SIG-M5 (cell line): ENCODE measurements at places on chromosomes 1 and 21.

- no peak for DNase-seq
Measured at GRCh38 chr1:89069951-89070350, 4.9 kb upstream of the GBP1 start.

- DNase-seq, result no peak
Measured at GRCh38 chr21:37364722-37365121, 1.9 kb upstream of the DYRK1A start.

- no peak for DNase-seq
Measured at GRCh38 chr1:3107201-3107600, 38.2 kb downstream of the PRDM16 start.

DNA sequence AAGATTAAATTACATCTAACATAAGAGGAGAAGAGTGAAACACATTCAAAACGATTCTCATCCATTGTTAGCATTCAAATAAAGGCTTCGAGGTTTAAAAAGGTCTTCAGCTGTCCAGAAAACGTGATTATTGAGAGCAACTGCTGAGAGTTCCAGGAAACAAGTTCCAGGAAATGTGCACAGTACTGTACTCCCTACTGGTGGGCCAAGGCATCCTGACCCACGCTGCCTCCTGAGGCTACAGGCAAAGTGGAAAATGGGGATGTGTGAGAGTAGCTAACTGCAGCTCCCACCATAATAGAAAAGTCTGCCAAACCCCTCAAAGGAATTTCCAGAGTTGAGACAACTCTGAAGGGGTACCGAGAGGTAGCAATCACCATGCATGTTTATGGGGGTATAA lies 2.0 kb downstream of the VAV3 start:
- no peak for DNase-seq

DNA sequence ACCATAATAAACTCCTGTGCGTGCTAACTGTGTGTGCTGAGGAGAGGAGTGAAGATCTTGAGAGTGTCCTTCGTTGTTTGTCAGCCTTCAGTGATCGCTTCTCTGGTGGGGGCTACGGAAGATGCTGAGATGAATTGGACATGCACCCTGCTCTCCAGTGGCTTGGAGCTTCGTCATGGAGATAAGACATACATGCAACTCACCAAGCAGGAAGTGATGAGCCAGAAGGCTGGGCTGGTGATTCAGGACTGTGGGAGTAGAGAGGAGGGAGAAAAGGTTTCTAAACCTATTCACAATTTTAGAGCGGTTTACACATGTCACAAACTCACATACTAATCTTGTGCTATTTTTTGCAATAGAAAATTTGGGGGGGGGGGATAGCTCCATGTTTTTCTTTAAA lies 128.9 kb upstream of the ADAR start:
- DNase-seq, result no peak

DNA sequence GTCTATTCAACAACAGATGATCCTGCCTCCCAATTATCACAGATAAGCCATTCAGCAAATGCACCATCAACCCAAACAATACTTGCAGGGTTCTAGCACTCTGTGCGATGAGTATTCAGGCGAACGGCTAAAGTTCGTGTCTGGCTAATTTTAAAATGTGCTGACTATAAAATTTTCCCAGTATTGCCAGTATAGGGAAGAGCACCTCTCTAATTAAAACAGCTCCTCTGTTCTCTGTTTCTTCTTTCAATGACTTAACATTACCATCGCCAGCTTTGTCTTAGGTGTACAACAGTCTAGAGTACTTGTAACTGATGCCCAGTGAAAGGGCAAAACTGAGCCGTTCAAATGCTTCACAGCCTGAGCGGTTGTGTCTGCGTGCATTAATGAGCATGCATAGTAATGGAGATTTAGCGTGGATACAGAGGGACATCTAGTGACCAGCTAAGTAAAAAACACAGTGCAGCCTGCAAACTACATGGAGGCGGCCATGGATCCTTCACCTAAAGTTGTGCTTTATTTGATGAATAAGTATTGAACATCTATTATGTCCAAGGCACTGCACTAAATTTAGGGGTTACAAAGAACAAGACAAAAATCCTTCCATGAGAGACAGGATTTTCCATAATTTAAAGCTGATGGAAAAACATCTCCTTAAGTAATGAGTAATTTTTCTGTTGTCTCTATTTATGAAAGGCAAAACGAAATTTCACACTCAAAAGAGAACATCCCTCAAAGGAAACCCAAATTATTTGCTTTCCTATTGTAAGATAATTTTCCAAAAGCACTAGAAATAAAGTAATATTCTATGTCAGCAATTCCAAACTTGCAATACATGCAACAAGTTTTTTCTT lies 120.0 kb downstream of the SETD4 start:
- DNase-seq, result no peak

DNA sequence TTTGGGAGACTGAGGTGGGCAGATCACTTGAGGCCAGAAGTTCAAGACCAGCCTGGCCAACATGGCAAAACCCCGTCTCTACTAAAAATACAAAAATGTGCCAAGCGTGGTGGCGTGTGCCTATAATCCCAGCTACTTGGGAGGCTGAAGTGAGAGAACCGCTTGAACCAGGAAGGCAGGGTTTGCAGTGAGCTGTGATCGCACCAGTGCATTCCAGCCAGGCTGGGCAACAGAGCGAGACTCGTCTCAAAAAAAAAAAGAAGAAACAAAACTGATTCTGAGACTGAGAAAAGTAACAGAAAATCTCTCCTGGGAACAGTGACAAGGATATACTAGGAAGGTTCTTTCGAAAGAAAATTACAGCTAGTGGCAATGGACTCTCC lies 20.9 kb downstream of the USP48 start:
- DNase-seq, result no peak

DNA sequence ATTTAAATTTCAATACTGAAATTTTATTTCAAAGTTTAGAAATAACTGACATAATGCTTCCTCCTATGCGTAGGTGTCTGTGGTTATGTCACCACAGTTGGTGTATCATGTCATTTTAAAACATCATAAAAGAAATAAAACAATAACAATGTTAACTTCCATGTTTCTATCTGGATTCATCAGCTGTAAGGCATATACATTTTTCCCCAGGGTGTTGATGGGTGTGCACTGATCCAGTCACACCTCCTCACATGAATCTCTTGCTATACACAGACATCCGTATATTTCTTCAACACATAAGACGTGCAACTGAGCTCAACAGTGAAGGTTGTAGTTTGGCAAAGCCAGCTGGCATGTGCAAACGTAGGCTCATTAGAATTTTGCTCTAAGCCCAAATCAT lies 6.2 kb downstream of the KCNA3 start:
- DNase-seq, result no peak

DNA sequence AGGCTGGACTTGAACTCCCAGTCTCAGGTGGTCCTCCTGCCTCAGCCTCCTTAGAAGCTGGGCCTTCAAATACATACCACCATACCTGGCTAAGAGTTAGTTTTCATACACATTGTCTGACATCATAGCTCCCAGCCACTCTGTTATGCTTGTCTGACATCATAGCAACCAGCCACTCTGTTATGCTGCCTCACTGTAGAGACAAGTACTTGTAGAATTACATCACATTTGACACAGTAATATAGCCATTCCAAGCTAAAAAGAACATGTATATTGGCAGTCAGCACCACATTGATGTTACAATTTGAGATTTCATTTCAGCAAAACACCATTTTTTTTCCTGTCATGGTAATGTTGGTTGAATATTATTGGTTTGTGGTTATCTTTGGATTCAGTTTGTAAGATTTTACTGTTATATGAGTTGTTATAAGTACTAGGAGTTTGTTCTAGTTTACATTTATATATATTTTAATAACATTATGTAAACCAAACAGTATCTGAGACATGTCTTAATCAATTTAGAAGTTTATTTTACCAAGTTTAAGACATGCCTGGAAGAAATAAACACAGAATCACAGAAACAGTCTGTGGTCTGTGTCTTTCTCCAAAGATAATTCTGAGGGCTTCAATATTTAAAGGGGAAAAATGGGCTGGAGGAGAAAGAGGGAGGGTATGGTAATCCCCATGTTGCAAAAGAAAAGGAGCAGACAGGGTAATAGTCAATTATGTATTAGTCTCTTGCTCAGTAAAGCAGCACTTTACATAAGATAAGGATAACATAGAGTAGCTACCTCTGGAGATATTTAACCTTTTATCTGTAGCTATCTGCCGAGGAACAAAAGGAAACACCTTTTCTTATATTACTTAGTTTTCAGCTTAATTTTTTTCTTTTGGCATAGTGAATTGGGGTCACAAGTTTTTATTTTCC lies 43.0 kb downstream of the XPR1 start:
- no peak for DNase-seq

- DNase-seq, result no peak
Measured at GRCh38 chr1:50474859-50475809, 51.9 kb upstream of the DMRTA2 start.

DNA sequence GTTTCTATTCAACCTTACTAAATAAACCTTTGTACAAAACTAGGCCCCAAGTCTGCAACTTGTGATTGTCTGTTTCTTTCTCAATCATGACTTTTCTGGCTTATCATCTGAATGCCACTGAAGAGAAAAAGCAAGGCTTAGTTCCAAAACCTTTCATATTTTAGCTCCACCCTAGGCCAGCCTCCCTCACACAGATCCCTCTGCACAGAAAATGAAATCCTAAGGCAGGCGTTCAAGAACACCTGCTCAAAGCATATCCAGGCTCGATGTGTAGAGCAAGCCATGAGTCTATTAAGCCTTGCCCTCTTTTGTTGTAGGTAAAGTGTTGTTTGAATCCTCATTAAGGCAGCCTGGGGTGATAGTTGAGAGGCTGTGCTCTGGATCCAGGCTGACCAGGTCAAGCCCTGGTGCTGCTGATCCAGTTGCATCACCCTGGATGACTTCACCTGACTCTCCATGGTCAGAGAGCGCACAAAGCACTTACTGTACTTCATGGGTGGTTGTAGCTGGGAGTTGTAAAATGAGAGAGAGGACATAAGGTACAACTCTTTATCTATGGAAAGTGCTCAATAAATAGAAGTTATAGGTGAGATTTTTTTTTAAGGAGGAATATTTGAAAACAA lies 39.0 kb downstream of the FYB2 start:
- no peak for DNase-seq

DNA sequence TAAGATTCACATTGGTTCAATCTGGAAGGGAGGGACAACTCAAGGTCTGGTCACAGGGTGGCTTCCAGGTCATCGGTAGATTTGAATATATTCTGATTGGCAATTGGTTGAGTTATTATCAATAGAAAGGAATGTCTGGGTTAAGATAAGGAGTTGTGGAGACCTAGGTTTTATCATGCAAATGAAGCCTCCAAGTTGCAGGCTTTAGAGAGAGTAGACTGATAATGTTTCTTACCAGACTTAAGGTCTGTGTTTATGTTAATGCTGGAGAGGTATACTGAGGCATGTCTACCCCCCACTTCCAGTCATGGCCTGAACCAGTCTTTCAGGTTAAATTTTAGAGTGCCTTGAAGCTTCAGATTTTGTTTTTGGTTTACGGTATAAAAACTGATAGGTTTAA lies 29.7 kb downstream of the USP25 start:
- DNase-seq, result no peak

GRCh38 chr1:30774550-30775432 lies 17.2 kb upstream of the LAPTM5 start:
- no peak for DNase-seq

DNA sequence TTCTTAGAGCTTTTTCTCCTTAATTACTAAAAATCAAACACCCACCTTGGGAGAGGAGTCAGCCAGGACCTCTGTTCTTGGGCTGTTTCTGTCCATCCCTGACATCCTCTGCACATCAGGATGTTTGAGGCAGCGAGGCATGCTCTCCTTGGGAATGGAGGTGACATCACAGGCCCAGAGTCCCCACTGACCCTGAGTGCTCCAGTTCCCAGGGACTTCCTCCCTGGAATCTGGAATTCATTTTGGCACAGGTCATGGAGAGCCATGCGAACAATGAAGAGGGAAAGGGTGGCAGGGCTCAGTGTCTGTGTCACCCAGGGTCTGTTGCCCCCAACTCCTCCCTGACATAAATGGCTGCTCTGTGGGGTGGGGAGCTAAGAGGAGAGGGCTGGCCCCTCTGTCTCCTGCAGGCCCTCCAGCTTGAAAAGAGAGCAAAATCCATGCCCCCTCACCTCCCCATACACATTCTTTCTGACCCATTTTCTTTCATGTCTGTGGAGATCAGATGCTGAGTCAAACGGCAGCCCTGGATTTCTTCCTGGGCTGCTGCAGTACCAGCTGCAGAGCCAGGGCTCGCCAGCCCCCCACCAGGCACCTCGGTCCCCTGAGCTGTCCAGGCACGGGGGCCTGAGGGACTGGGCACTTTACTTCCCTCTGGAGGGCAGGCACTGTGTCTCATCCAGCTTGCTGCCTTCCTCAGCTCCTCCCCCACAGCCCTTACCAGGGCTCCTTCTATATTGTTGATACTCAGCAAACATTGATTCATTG lies 102.0 kb downstream of the NMNAT2 start:
- DNase-seq, result no peak

- peak; percentile 52 for DNase-seq
Measured at GRCh38 chr1:201593200-201593921, 54.4 kb downstream of the NAV1 start.

DNA sequence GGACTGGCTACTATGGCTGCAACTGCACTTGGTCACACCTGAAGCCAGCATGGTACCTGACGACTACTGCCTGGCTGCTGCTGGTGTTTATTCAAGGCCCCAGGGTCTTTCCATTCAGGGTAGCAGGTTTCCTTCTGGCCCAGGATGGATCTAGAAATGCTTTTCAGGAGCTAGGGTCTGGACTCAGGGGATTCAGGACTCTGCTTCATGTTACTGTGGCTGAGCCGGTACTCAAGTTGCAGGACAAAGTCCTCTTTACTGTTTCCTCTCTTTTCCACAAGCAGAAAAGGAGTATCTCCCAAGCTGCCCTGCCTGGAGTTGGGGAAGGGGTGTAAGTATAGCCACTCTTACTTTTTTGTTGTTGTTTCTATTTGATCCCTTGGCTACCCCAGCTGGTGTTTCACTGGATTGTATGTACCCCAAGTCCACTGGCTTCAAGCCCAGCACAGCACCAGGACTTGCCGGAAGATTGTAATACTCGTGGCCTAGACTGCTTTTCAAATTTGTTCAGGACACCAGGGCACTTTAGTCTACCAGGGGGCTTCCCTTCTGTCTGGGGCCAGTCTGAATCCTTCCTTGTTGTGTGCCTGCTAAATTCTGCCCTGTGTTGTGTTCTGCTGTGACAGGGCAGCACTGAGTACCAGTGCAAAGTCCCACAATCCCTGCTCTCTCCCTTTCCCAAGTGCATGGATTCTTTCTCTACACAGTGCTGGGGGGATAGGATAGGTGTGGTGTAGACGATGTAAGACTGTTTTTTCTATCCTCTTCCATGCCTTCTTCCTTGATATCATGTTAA lies 248.5 kb downstream of the GPR52 start:
- no peak for DNase-seq

- peak; percentile 81 for DNase-seq
Measured at GRCh38 chr1:116881879-116882520, 27.7 kb upstream of the PTGFRN start.

- DNase-seq, result no peak
Measured at GRCh38 chr1:73898540-73898939, 299.4 kb downstream of the LRRIQ3 start.

DNA sequence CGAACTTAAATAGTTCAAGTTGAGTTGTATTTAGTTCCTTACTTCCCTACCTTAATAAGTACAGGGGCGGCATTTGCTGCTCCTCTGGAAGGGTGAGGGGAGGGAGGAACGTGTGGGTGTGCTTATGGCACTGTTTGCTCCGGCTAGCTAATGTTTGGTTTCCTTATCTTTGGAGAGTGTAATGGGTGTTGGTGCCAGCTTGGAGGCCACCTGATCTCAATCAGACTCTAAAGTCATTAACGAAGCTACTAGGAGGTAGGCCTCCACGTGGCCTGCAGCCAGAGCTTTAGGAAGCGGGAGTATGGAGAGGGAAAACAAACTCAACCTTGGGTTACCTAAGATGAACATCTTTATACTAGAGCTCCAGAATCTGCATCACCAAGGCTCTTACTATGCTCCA lies 43.0 kb upstream of the RAP1A start:
- DNase-seq, result no peak

- DNase-seq, result no peak
Measured at GRCh38 chr1:31576743-31577455, 584 bp downstream of the TINAGL1 start.
